ENCODE measurements at places on chromosomes 1 and 21.

GRCh38 chr1:160676869-160677597, 30.2 kb upstream of the SLAMF1 start:
- no peak for DNase-seq

DNA sequence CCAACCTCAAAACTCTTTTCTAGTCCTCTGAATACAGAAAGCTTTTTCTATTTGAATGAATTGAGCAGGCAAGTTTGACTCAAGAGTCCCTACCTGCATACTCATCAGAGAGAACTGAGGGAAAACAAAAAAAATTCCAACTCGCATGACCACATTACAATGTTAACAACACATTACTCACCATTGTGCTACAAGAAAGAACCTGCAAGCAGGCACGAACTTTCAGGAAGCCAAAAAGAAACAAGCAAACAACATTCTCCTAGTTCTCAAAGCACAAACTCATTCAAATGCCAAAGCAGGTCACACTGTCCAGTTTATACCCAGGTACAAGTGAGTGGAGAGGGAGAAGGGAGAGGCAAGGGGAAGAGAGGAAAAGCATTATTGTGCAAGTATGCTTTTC, 14.6 kb downstream of the OTUD7B start:
- peak; percentile 40 for DNase-seq

GRCh38 chr1:243587285-243587684, 262.8 kb downstream of the AKT3 start:
- DNase-seq, result no peak

DNA sequence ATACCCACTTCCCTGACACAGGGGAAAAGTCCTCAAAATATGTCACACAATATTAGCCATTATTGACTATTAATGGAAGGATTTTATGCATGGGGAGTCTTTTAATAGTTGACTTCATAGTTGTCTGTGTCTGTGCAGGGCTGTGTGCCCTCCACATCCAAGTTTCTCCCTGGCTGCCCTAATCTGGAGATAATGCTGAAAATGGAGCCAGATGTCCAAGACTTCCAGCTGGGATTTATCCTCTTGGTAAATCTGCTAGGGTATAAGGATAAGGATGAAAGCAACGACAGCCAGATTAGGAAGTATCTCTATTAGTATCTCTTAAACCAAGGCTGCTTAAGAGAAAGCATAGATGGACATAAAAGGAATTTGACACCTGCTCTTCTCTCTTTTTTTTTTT, 42.1 kb downstream of the CDK18 start:
- no peak for DNase-seq
